NCI-H526 treated with DMSO at 0.1 percent for 48 hours (cell line): ENCODE measurements at places on chromosomes 7 and 10.

DNA sequence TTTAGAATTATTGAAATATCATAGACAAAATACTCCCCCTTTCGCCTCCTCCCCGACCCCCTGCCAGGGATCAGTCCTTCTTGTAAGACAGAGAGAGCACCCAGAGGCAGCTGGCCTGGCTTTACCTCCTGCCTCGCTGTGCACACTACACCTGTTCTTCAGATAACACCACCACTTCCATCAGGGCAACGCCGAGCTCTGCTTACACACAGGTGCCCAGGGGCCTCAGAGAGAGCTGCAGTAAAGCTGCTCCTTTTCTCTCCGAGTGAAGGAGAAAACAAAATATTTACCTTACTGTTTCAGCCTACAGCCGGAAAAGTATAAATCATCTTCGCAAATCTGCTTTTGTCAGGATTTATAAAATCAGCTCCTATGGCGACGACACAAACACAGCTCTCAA, 80.7 kb downstream of the HIPK2 start:
- no peak for DNase-seq

- no peak for DNase-seq
These were observed 218.5 kb downstream of the TCF7L2 start for GRCh38 chr10:113168584-113168983.

DNA sequence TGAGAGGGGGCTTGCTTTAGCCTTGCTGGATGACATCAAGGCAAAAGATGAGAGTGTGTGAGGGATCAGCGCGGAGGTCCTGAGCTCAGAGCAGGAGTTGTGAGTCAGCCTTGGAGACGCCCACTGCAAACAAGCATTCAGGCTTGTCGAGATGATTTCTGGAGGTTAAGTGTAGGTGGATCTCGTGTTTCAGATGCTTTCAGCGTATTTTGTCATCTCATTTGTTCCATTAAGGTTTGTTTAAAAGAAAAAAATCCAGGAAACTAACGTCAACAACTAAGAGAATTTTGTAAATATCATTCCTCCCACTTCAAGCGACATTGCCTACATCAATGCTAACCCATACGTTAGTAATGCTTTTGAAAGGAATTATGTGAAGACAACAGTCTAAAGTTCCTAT, 715.4 kb upstream of the NRP1 start:
- no peak for DNase-seq

DNA sequence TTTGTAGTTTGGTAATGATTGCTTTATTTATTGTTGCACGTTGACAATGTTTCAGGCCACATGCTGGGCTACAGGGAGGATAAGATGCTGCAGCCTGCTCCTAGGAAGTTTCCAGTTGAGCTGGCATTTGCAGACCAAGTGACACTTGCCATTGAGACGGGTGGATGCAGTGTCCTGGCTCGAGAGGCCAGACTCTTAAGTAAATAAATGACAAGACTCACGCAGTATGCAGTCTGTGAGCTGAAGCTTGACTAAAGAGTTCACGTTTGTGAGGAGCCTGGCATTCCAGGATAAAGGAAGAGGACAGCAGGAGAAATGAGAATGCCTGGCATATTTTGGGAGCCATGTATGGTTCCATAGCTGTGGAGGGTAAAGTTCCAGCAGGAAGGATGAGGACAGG, 105.8 kb downstream of the BAMBI start:
- DNase-seq: no peak

DNA sequence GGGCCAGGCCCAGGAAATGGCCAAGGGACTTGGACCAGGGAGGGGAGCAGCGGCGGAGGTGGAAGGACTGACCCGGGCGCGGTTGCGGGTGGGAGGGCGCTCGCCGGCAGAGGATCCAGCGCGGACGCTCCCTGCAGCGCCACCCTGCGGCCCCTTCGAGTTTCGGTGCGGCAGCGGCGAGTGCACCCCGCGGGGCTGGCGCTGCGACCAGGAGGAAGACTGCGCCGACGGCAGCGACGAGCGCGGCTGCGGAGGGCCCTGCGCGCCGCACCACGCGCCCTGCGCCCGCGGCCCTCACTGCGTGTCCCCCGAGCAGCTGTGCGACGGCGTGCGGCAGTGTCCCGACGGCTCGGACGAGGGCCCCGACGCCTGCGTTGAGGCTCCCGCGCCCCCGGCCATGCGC, 16.8 kb upstream of the ZNF467 start:
- peak; percentile 15 for DNase-seq

- no peak for DNase-seq
These were observed 54.1 kb upstream of the STK17A start for GRCh38 chr7:43528576-43529354.

- DNase-seq: no peak
These were observed 48.0 kb downstream of the RHOBTB1 start for GRCh38 chr10:60896033-60896432.

DNA sequence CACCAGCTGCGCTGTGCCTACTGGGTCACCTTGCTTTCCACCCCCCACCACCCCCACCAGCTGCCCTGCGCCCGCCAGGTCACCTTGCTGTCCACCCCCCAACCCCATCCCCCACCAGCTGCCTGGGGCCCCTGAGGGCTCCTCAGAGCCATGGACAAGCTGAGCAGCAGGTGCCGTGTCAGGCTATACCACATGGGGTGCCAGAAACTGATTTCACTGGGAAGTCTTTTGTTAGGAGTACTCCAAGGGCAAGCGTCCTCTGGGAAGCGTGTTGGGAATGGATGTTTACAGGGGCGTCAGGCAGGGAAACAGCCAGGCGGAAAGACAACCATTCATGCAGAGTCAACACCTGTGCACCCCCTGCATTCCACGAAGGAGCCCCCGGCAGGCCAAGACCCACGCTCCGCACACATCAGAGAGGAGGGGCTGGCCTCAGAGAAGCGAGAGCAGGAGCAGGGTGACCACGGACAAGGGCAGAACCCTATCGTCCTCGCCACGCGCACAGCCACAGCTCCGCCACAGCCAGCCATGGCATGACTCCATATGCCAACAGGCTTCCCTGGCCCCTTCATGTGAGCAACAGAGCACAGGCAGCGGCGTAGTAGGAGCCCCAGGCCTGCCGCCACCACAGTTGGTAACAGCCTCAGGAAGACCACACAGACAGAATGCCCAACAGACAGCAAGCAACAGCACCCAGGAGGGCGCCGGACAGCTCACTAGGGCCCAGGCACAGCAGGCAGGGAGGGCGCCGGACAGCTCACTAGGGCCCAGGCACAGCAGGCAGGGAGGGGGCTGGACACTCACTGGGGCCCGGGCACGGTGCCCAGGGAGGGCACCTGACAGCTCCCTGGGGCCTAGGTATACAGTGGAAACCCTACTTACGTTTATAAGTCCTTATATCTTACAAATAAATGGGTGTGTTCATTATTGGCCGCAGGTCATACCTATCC, 180.8 kb downstream of the MAD1L1 start:
- no peak for DNase-seq

DNA sequence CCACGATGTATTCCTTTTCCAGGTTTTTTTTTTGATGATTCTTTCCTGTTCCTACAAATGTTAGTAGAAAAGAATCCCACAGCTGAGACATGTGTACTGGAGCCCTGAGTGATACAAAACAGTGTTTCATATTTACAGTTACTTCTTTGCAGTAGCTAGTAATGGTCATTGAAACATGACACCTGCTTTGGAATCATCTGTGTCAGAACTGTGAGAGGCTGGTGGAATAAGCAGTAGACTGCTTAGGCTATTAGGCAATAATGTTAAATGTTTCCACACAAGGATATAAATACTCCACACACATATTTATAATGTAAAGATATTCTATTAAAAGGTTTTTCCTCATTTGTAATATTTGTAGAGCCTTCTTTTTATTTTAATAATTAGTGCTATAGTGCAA, 394.0 kb downstream of the THSD7A start:
- DNase-seq: no peak

GRCh38 chr10:91210014-91210413, 10.4 kb upstream of the PCGF5 start:
- DNase-seq: no peak

DNA sequence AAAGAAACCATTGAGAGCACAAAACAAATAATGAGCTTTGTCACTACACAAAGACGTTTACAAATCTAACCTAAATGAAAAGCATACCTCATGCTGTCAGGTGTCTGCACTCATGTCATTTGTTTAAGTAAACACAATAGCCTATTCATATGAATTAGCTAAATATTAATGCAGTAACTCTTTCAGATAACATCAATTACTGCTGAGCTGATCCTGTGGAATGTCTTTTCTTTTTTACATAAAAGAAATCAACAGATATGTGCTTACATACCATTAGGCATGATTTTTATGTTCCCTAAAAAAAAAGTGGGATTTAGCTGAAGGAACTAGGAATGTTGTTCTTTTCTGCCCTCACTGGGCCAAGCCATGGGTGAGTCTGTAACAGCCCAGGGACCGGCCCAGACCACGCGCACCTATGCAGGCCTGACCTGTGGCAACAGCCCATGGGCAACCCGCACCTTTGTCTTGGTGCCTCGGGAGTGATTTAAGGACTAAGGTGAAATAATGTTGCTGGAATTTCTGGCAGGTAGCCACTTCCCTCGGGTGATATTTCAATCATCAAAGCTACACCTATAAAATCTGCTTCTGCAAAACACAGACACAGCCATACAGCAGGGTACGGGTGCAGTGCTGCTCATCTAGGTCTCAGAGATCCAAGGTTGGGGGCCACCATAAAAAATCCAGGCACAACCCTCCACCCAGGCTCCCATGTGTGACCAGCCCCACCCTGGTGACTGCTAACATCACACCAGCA, 44.6 kb downstream of the FGFR2 start:
- DNase-seq: peak; percentile 87

DNA sequence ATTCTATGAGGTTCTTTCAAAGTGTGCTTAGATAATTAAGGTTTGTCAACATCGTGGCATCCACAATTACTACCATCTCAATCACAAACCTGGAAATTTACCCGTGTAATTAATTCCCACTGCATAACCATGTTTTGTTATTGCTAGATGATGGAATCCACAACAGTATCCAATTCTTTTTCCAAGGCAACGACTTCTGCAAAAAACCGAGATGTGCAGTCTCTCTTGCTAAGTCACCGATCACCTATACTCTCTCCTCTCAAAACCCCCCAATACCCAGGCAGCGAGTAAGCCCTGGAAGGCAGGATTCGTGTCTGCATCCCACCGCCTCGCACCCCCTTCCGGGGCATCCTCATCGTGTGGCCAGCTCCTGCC, 678 bp upstream of the EIF4H start:
- DNase-seq: peak; percentile 61

- DNase-seq: no peak
These were observed 82.9 kb upstream of the WDR11 start for GRCh38 chr10:120768227-120768626.

GRCh38 chr7:51121931-51122425, 194.6 kb downstream of the COBL start:
- peak; percentile 50 for DNase-seq

GRCh38 chr7:37365405-37365804, 83.3 kb downstream of the ELMO1 start:
- DNase-seq: no peak

DNA sequence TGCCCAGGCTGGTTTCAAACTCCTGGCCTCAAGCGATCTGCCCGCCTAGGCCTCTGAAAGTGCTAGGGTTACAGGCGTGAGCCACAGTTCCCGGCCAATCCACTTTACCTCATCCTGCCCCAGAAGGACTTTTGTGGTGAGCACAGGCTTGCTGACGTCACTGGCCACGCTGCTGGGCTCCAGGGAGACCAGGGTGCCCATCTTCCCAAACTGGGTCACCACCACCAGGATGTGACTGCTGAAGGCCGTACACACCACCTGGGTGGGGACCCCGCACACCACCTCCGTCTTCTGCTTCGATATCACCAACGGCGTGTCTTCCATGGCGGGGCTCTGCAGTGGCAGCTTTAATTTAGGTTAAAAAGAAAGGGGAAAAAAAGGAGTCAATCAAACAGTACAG, 816 bp downstream of the PSMG3 start:
- no peak for DNase-seq

DNA sequence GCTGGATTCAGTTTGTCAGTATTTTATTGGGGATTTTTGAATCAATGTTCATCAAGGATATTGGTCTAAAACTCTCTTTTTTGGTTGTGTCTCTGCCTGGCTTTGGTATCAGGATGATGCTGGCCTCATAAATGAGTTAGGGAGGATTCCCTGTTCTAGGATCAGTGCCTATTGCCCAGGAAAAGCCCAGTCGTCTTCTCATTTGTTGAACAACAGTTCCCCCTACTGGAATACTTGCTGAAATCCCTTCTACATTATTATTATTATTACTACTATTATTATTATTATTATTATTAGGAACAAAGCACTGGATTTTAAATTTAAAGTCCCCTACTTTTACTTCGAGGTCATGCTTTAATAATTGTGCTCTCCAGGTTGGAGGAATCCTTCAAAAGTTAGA, 528.9 kb downstream of the MAGI2 start:
- DNase-seq: no peak

GRCh38 chr7:39623732-39624441, 515 bp downstream of the RALA start:
- no peak for DNase-seq

DNA sequence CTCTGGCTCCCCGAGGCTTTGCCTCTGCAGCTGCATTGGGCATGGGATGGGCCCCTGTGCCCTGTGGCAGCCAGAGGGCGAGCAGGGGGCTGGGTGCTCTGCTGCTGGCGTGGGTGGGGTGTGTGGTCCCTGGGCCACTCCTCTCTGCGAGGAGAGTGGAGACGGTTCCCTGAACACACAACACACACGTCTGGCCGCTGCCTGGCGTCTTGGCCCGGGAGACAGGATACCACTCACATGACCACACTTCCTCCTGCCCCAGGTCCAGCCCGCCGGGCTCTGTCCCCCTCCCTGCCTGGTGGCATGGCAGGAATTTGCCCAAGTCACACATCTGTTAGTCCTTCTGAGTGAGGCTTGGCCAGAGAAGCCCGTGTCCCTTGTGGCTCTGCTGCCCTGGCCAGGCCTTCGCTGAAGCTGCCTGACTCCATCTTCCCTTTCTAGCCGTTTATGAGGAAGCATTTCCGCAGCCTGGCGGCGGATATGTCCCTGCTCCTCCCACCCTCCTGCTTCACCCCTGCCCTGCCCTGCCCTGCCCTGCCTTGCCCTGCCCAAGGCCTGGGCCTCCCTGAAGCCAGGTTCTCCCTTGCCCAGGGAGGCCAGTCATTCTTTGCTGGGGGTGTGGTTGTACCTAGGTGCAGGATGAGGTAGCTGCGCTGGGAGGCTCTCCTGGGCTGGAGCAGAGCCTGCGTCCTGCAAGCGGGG, 3.0 kb downstream of the BRI3 start:
- no peak for DNase-seq

DNA sequence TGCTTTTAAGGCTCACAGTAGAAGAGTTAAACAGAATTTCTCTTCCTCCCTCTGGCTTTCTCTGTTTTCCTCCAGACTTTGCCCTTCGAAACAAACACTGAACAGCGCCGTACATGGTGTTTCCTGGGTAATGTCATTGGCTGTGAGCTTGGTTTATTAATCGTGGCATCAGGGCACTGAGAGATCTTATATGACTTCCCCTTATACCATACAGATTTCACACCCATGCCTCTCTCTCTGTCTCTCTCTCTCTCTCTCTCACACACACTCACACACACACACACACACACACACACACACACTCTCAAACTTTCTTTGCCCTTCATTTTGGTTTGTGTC, 195.5 kb downstream of the CREB5 start:
- no peak for DNase-seq

GRCh38 chr10:5619362-5620211, 46.8 kb downstream of the ASB13 start:
- DNase-seq: no peak

- DNase-seq: no peak
These were observed 13.7 kb downstream of the TLL2 start for GRCh38 chr10:96500050-96500449.
